Sciatic nerve (tissue), 2 donors: ENCODE measurements at places on chromosomes 1 and 21.

DNA sequence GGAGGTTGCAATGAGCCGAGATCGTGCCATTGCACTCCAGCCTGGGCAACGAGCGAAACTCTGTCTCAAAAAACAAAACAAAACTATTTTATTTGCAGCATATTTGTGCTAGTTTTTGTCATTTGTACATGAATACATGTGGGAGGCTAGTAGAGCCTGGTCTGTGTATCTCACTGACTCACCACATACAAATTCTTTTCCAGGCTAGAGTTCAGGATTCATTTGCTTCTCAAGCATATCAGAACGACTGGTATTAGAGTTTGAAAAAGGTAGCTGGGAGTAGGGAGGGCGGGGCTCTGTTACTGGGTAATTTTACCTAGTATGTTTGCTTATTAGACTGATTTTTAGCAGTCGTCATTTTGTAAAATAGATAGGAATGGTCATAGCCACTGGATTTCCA lies 4.5 kb upstream of the TOR3A start:
- DNase-seq, result no peak

DNA sequence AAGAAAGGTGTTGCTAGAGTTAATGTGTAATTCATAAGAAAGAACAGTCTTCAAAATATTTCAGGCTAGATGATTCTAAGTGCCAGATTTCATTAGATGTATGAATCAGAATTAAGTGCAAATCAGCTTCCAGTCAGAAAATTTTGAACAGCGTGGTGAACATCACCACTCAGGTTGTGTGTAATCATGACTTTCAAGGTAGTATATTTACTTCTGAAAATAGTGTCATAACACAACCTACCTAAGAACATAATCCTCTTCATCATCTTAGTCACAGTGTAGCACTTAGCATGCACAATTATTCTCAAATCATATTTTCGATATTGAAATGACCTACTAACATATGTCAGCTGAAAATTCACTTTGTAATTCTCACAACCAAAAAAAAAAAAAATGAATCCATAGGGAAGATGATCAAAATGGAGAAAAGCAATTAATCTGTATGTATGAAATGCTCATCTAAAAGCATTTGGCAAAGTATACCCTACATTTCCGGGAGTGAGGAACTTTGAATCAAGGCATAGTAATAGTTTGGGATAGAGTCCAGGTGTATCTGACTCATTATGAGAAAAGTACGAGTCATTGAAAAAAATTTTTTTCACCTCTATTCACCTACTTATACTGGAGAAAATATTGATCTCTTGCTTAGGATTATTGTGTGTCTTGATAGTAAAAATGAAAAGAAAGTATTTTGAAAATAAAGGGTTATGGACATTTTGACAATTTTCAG lies 221.8 kb upstream of the CHRM3 start:
- no peak for DNase-seq

DNA sequence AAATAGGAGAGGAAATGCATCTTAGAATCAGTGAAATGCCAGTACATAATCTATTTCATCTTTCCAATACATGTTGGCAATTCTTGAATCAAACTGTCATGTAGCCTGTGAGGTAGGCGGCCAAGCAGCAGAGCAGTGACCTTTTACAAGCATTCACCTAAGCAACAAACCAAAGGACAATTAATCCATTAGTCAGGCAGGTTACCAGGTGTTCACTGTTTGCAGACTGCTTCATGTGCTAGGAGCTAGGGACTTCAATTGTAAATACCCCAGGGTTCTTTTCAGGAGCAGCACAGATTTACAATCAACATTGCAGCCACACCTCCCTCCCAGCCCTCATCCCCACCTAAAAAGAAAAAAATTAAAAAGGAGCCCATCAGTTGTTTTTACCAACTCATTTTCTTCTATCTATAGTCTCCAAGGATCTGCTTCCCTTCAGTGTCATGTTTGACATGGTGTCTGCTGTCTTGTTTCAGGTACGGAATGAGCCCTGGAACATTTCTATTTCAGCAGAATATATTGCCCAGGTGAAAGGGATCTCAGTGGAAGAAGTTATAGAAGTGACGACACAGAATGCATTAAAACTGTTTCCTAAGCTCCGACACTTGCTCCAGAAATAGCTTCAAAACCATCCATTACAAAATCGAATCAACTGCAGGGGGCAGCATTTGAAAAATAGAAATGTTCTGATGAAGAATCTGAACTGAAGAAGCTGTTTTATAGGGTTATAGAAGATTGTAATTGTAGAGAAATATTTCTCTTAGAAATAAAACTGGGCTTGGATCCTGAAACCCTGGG lies 23.0 kb downstream of the TATDN3 start:
- DNase-seq, result no peak

- no peak for DNase-seq
Measured at GRCh38 chr1:172167796-172168596, 252.5 kb upstream of the C1orf105 start.

- no peak for DNase-seq
Measured at GRCh38 chr1:111615870-111616715, 3.5 kb upstream of the RAP1A start.

DNA sequence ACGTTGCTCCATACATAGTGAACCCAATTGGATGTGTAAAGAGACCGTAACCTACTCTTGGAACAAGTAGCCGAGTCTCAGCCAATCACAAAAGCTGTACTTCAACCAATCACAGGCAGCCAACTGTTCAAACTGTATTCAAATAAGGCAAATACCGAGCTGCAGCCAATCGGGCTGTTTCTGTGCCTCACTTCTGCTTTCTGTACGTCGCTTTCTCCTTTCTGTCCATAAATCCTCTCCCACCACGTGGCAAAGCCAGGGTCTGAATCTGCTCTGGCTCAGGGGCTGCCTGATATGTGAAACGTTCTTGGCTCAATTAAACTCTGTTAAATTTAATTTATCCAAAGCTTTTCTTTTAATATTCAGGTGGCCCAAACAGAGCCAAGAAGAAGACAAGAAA lies 210.3 kb downstream of the URB2 start:
- DNase-seq, result no peak

DNA sequence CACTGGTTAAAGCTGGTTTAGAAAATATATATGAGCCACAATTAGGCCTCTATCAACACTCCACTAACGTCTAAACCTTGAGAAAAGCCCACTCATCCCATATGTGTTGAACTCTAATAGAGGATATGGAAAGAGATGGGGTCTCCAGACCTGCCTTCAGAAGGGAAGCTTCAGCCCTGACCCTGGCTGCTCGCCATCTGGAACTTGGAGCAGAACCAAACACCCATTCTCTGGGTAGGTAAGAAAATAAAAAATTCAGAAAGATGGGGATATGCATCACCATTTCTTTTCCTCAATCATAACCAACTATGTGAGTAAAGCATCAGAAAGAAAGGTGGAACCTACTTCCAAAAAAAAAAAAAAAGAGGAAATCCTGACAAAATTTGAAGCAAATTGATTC lies 666.2 kb downstream of the PTPRC start:
- no peak for DNase-seq

GRCh38 chr1:83900524-83900923 lies 98.4 kb downstream of the TTLL7 start:
- no peak for DNase-seq

GRCh38 chr1:246599315-246599714 lies 33.1 kb downstream of the CNST start:
- no peak for DNase-seq

- DNase-seq, result no peak
Measured at GRCh38 chr1:31458287-31458896, 45.4 kb downstream of the SERINC2 start.

GRCh38 chr21:28174701-28175100 lies 818.0 kb downstream of the LTN1 start:
- DNase-seq, result no peak

GRCh38 chr1:229986737-229987337 lies 80.2 kb upstream of the GALNT2 start:
- no peak for DNase-seq
